ENCODE measurements at places on chromosomes 7 and 10. TPM values are rescaled to one million over a fixed set of nuclear protein-coding genes. Genes with fewer than 3 reads are reported as not detected.

BTBD16 gene
- total RNA-seq, result not detected

ASZ1 gene
- not detected for total RNA-seq

LBX1 gene
- total RNA-seq, result not detected

FOXP2 gene
- total RNA-seq, result 0.25 TPM

AKR1B15 gene
- not detected for total RNA-seq

BEND7 gene
- 9.1 TPM for total RNA-seq

PLEKHS1 gene
- not detected for total RNA-seq

MOGAT3 gene
- not detected for total RNA-seq

GRCh38 chr7:25726781-25727311 lies 425.2 kb upstream of the NFE2L3 start:
- peak; percentile 40 for DNase-seq

DNA sequence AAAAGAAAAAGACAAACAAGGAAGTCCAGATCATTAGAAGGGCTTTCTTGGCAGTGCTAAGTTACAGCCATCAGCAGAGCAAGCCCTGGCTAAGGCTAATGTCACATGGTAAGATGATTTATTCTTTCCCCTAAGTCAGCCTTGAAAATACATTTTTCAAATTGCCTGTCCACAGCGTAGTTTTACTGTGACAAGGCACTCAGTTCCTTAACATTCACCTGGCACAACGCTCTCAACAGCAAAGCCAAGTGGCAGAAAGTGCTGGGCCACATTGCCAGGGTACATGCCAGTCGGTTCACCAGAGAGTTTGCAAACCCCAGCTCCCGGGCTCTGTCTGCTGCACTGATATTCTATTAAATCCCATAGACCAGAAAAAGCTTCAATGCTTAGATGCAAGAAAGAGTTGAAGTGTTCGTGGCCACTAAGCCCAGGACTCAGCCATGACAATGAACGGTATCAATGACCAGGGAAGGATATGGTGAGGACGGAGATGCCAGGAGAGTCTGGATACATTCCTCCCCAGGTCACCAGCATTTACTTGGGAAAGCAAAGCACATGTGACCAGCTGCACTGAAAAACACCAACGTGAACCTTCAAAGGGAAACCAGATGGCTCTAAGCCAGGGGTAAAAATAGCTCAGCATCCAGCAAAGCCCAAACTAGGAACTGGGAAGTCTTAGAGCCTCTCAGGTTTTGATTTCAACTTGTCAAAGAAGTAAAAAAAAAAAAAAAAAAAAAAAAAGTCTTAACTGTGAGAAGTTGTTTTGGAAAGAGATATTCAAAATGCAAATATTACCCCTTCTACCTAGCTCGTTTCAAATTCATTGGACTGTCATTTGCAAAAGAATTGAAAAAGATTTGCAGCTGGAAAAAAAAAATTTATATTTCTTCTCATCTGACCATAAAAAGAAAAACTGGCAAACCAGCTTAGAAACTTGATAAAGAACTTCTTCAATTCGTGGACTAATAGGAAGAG lies 23.9 kb upstream of the MPP7 start:
- DNase-seq, result no peak

- no peak for DNase-seq
Measured at GRCh38 chr10:102598243-102598642, 46.0 kb upstream of the TRIM8 start.

DNA sequence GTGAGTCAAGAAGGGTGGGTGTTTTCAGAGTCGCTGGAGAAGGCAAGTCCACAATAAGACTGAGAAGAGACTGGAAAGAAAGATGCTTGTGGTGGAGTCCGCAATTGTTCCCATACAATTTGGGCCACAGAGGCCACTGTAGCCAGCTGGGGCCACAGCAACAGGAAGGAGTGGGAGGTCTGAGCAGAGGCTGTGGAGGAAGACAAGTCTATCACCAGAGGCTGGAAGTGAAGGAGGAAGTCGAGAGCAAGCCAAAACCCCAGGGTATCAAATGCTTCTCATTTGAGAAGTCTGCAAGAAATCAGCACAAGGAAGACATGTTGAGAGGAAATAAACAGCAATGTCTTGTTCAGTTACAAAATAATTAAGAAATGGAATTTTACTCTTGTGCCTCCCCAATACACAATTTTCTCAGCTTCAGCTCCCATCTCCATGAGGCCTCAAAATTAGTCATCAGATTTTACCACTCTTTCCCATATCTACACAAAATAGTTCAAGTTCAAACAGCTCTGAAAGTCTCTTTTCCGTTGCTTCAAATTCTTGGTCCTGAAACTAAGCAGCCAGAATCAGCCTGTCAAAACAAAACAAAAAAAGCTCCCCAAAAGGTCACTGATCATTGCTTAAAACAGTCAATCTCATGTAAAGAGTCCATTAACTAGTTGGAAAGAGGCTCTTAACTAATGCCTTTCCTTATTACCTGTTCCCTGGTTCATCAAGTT lies 31.6 kb downstream of the SLC16A12 start:
- no peak for DNase-seq

GRCh38 chr10:126321440-126321839 lies 66.8 kb downstream of the ADAM12 start:
- no peak for DNase-seq

DNA sequence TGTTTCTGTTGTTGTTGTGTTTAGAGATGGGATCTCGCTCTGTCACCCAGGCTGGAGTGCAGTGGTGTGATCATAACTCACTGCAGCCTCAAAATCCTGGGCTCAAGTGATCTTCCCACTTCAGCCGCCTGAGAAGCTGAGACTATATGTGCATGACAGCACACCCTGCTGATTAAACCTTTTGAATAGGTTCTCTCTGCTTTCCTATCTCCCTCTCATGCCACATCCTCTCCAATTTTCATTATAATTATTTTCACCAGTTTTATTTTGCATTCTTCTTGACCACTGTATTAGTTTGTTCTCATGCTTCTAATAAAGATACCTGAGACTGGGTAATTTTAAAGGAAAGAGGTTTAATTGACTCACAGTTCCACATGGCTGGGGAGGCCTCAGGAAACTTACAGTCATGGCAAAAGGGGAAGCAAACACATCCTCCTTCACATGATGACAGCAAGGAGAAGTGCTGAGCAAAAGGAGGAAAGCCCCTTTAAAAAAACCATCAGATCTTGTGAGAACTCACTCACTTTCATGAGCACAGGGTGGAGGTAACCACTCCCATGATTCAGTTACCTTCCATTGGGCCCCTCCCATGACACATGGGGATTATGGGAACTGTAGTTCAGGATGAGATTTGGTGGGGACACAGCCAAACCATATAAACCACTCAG lies 12.9 kb downstream of the AGK start:
- peak; percentile 14 for DNase-seq

- DNase-seq, result no peak
Measured at GRCh38 chr7:44280636-44280992, 44.8 kb downstream of the CAMK2B start.

DNA sequence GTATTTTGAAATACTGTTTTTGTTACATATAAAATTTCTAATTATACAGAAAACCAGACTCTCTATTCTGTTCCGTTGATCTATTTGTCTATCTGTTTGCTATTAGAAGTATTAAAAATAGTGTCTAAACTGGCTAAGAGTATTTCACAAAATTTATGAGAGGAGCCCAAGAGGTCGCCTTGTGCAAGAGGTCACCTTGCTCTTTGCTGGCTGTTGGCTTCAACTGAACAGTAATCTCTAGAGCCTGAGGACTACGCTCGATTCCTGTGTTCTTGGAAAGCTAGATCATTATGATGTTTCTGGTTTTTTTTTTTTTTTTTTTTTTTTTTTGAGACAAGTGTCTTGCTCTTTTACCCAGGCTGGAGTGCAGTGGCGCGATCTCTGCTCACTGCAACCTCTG lies 428.6 kb downstream of the LRMDA start:
- no peak for DNase-seq

DNA sequence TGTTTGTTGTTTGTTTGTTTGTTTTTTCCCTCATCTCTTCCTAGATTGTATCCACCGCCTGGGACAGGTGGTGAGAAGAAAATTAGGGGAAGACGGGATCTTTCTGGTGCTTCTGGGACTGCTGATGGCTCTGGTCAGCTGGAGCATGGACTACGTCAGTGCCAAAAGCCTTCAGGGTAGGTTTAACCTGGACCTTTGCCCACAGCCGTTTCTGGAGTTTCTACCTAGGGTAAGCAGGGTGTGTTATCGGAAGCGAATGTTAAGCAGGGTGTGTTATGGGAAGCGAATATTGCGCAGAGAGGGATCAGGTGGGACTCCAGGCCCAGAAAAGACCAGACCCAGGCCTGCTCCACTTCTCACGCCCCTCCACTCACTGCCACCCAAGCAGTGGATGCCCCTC lies 4.7 kb downstream of the CLCN1 start:
- no peak for DNase-seq

GRCh38 chr7:141045126-141045841 lies 28.6 kb upstream of the TMEM178B start:
- no peak for DNase-seq

DNA sequence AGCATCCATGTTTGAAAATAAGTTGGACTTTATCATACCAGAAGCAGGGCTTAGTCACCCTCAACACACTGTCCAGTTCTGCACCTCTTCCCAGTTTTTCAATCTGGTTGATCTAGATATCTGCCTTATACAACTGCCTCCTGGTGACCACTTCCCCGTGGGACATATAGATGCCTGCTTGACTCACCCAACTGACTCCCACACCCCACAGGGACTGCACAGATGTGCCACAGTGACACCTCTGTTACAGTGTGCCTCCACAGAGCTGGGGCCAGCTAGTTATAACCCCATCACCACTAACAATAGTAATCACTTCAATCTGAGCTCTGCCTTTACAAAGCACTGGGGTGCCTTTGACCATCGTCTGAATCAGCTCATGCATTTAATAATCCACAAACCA lies 82.6 kb upstream of the AOAH start:
- DNase-seq, result no peak

- no peak for DNase-seq
Measured at GRCh38 chr10:22110761-22111160, 107.1 kb downstream of the EBLN1 start.

GRCh38 chr10:77873536-77874380 lies 52.8 kb downstream of the DLG5 start:
- DNase-seq, result no peak

DNA sequence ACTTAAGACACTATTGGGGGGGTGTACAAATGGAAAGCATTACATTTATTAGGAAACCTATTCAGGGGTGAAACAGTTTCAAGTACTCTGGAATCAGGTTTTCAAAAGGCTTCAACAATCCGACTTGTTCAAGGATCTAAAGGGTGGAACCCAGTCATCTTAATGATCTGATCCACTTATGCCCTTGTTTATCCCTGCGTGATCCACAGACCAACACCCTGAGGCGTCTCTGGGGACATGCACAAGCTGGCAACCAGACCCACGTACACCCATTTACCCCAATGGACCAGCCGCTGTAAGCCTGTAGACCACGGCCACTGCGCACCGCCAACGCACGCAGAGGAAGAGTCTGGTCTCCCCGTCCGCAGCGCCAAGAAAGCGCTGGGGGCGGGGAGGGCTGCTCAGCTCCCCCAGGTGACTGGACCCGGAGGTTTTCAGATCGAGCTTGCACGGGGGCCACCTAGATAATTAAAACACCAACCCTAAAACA lies 13.4 kb downstream of the HNRNPF start:
- DNase-seq, result no peak

DNA sequence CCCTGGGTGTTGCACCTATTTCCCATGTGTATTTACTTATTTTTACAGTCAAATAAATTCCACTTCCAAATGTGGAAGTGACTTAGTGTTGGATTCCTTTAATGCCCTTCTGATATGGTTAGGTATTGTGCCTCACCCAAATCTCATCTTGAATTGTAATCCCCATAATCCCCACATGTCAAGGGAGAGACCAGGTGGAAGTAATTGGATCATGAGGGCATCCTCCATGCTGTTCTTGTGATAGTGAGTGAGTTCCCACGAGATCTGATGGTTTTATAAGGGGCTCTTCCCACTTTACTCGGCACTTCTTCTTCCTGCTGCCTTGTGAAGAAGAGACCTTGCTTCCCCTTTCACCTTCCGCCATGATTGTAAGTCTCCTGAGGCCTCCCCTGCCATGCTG lies 136.9 kb downstream of the SNX10 start:
- peak; percentile 64 for DNase-seq

GRCh38 chr10:80512031-80512526 lies 25.6 kb upstream of the SH2D4B start:
- DNase-seq, result no peak

DNA sequence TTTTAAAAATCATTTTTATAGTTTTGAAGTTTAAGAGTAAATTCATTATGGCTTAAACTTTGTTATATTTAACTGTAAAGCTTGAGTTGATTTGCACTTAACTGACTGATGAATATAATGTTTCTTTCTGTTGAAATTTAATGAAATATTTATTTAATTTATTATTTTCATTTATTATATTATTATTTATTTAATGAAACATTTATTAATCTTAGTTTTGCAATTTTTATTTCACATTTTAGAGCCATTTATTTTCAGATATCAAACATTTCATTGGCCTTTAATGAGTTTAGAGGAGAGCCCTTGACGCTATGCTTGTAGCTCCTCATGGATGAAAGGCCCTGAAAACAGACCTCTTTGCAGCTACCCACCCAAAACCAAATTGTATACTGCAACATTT lies 570.0 kb downstream of the LRMDA start:
- no peak for DNase-seq

- no peak for DNase-seq
Measured at GRCh38 chr7:101166648-101166908, 1.2 kb upstream of the VGF start.

GRCh38 chr10:91022924-91023699 lies 102.2 kb upstream of the ANKRD1 start:
- DNase-seq, result no peak

- no peak for DNase-seq
Measured at GRCh38 chr7:50754241-50754640, 28.5 kb downstream of the GRB10 start.

All from neural progenitor cell (in vitro differentiated cells).